ENCODE measurements at places on chromosomes 12 and 14. TPM values are rescaled to one million over a fixed set of nuclear protein-coding genes. Genes with fewer than 3 reads are reported as not detected.

GRCh38 chr12:53279888-53280498 lies 11.9 kb downstream of the ESPL1 start:
- no peak for DNase-seq

- DNase-seq, result no peak
Observed at GRCh38 chr14:24993631-24994030, 56.3 kb downstream of the STXBP6 start.

DNA sequence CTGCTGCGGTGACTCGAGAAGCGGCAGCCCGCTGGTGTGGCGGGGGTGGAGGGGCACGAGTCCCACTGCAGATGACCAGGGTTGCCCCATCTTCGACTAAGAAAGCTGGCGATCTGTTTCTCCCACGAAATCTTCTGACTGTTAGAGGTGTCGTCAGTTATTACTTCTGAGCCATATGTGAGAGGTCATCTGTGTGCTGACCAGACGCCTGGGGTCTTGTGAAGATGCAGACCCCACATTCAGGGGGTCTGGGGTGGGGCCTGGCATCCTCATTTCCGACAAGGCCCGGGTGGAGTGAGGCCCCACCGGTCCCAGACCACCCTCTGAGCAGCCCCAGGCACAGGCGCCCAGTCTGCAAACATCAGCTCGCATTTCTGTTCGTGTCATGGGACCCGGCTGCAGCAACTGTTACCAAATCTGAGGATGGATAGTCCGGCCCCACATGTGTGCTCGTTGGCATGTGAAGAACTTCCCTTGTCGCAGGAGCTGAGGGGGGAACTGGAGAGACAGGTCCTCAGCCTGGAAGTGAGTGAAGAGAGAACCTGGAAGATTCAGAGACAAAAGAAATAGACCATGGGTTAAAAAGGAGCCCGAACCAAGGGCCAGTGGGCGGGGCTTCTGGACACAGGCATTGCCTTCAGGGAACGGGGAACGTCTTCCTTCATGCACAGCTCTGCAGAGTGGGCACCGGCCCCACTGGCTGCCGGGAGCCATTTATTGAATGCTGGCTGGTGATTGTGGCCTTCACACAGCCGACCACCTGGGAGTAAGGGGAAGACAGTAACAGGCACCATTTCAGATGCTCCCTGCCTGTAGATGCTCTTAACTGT lies 135.2 kb downstream of the ADGRD1 start:
- DNase-seq, result no peak

The CD27 gene
- 0.94 TPM for total RNA-seq

The SIX4 gene
- total RNA-seq, result 0.78 TPM

The KIF26A gene
- 13.1 TPM for total RNA-seq

The LALBA gene
- total RNA-seq, result 0.47 TPM

GRCh38 chr14:67004521-67004920 lies 184.7 kb upstream of the GARIN2 start:
- DNase-seq, result no peak

DNA sequence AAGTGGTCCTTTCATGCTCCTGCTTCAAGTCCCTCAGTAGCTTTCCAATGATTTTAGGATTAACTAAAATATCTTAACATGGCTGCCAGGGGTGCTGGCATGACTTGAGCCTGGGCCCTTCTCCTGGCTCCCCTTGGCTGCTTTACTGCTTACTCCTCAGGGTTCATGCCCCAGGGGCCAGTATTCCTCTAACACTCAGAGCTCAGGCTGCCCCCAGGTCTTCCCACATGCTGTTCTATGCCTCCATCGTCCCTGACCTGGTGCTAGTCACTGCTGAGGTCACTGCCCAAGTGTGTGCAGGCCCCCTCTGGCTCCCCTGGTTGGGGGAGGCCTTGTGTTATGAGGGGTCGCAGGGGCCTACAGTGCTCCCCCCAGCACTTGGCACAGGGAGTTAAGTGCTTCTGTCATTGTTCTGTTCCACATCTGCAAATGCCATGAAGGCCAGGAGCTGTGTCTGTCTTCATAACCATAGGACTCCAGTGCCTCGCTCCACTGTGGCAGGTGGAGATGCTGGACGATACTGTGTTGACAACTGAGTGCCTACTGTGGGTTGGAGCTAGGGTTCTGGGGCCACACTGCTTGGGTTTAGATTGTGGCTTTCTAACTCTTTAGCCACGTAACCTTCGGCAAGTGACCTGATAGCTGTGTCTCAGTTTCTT lies 190.6 kb downstream of the CALM1 start:
- DNase-seq, result no peak

DNA sequence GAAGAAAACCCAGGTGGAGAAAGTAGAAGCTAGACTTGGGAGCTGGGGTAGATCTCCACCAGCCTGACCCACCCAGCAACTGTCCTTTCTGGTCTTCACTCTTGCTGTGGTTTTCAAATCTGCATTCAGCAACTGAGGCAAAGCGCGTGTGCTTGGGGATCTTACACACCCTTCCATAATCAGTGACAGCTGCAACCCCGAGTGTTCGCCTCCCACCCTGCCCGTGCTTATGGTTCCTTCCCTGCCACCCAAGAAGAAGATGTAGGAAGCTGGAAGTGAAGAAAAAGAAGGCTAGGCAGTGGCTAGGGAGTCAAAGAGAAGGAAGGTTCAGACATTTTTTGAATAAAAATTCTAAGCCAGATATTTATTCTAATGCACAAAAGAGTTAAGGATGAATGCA lies 162.6 kb upstream of the CCND2 start:
- DNase-seq, result no peak

DNA sequence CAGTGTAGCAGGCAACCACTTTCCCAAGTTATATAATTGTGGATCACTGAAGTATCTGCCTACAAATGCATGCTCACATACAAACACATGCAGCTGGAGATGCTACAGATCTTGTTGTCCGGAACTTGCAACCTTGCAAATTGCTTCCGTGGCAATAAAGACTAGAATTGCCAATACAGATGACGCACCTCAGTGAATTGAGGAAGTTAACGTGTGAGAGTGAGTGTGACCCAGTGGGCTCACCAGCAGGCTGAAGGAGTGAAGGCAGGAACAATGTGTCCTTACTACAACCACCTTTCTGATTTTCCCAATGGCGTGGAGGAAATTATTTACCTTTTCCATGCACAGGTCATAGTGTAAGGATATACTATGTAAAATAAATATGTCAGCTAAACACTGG lies 89.4 kb upstream of the GRIP1 start:
- DNase-seq, result no peak

DNA sequence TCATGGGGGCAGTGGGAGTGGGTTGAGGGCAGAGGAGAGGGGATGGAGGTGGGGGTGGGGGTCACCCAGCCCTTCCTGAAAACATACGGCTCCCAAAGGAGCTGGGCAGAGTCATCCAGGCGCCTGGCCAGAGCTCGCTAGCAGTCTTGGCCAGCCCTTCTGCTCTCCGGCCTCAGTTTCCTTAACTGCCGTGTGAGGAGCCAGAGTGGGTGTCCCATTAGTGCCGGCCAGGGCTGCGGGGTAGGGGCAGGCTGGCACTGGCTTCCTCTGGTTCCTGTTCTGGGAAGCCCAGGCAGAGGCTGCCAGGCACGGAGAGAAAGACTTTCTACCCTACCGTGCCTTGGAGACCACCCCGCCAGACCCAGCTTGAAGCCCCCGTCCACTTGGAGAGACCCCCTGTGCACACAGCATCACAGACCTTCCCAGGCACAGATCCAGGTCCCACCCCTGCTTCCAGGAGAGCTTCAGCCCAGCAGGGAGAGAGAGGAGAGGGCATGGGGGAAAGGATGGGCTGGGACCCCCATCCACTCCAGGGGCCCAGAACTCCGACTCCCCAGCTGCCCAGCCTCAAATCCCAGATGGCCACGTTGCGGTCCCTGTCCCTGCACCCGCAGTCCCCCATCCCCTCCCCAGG lies 93.3 kb downstream of the RFLNA start:
- DNase-seq, result no peak

- DNase-seq, result no peak
Observed at GRCh38 chr14:33774723-33775470, 176.0 kb downstream of the EGLN3 start.

DNA sequence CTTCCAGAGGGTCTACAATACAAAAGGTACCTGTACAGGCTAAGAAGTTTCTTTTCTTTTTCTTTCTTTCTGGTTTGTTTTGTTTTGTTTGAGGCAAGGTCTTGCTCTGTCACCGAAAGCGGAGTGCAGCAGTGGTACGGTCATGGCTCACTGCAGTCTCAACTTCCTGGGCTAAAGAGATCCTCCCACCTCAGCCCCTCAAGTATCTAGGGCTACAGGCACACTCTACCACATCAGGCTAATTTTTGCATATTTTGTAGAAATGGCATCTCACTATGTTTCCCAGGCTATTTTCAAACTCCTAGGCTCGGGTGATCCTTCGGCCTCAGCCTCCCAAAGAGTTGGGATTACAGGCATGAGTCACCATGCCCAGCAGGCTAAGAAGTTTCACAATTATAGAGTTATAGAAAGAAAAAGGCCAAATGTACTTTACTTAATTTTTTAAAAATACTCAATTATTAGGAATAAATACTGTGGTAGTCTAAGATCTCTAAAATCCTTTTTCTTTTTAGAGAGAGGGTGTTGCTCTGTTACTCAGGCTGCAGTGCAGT lies 3.0 kb upstream of the PIGH start:
- no peak for DNase-seq

- no peak for DNase-seq
Observed at GRCh38 chr12:28710882-28711281, 438.2 kb upstream of the FAR2 start.

DNA sequence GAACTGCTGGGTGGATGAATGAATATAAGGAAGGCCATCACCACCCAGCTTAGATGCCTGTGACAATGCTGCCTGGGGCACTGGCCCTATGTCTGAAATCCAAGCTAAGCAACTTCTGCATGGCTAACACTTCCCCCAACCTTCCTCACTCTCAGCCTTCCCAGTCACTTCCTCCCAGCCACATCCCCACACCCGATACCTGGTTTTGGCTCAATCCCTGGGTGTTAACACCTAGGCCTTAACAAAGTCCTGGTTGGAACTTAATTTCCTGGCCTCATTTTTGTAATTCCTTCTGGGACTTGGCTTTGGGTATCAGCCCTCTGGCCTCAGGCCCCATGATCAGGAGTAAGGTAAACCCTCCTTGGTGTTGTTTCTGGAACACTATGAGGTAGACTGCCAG lies 110.0 kb downstream of the EFCAB11 start:
- DNase-seq, result no peak

GRCh38 chr14:60346706-60347105 lies 97.7 kb downstream of the PPM1A start:
- no peak for DNase-seq

DNA sequence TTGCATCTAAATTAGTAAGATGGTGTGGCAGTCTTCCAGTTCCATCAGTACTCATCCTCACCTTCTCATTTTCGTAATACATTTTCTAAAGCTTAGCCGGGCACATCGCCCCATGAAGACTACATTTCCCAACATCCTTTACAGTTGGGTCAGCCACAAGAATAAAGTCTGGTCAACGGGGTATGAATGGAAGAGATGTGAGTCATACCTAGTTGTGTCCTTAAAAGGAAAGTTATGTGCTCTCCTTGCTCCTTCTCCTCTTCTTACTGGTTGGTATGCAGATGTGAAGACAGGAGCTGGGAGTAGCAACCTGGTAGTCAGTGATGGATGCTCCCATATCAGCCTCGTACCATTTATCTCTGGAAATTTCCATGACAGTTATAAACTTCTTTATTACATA lies 35.9 kb upstream of the EGLN3 start:
- no peak for DNase-seq

The OR6C3 gene
- not detected for total RNA-seq

- no peak for DNase-seq
Observed at GRCh38 chr12:119274636-119275065, 59.9 kb upstream of the CCDC60 start.

DNA sequence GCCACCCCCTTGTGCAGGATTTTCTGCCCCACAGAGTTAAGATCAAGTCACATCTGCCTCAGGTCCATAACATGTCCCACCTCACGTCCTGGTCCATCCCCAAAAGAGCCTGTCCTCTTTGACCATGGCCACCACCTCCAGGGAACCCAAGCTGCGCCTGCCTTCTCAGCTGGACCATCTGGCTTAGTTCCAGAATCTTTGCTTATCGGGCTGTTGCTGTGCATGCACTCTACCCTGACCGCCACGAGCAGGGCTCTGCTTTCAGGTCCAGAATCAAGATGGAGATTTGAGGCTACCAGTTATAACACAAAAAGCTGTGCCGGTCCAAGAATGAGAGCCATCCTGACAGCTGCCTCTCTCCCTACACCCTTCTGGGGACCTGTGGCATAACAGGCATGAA lies 326.7 kb downstream of the DPF3 start:
- DNase-seq, result no peak

DNA sequence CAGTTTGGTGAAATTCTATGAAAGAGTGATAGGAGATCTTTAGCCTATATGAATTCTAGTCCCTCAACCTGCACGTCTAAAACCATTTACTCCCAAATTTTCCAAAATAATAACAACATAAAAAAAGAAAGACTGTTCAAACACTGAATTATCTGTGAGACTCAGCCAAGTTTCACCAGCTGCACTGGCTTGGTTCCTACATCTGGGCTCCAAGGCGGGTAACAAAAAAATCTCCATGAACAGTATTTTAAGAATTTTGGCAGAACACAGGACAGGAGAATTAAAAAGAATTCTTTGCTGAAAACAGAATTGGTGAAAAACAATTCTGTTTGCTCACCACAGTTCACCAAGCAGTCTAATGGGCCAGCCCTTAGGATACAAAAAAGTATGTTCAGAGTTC lies 536.8 kb upstream of the ATP2B1 start:
- peak; percentile 17 for DNase-seq

- DNase-seq, result no peak
Observed at GRCh38 chr14:22803687-22803974, 11.6 kb downstream of the SLC7A7 start.

DNA sequence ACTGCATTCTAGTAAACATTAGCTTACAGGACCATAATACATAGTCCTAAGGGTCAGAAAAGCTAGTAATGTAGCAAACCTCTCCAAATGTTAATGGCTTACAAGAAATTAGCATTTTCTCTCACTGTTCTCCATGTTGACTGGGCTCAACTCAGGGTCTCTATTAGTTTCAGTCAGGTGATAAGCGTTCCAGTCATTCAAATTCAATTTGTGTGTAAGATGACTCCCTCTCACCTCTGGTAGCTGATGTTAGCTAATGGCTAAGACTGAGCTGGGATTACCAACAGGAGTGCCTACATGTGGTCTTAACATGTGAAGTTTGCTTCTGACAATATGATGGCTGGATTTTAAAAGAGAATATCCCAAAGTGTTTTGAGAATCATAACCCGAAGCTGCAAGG lies 630.5 kb upstream of the USP15 start:
- DNase-seq, result no peak

GRCh38 chr14:59828276-59828675 lies 42.3 kb downstream of the RTN1 start:
- DNase-seq, result no peak

The TMEM30B gene
- total RNA-seq, result 0.16 TPM

- DNase-seq, result no peak
Observed at GRCh38 chr14:59754256-59754655, 116.3 kb downstream of the RTN1 start.
